ENCODE measurements at places on chromosomes 6 and 20.

DNA sequence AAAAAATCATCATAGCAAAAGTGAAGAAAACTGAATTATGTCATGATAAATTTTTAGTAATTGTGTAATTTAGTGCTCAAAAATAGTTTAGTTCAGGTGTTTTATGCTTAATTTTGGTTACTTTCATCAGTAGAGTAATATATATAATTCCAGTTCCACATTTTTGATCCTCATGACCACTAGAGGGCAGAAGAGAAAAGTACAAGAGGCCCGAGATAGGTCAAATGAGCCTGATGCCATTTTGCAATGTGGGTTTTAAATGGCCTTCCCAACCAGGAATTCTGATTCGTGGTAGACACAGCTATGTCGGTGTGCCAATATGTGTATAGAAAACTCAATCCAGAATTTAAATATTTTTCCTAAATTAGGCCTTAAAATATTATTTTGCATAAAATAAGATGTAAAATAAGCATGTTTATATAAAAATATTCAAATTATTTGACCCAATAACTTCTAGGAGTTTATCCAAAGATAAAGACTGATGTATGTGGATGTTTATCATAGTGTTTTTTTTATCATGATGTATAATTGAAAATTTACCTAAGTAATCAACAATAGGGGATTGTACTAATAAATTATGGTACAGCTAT lies 159.7 kb upstream of the RPS6KA2 start:
- peak; percentile 14 for DNase-seq

GRCh38 chr20:52191132-52191915 lies at the start of gene ZFP64:
Gene ZFP64, minus strand, starts transcription at chr20:52191779. Its CDS starts 143 bp downstream, at chr20:52191636.
- peak; percentile 17 for DNase-seq

- no peak for DNase-seq
These were observed 442.5 kb upstream of the ID4 start for GRCh38 chr6:19394687-19395086.

DNA sequence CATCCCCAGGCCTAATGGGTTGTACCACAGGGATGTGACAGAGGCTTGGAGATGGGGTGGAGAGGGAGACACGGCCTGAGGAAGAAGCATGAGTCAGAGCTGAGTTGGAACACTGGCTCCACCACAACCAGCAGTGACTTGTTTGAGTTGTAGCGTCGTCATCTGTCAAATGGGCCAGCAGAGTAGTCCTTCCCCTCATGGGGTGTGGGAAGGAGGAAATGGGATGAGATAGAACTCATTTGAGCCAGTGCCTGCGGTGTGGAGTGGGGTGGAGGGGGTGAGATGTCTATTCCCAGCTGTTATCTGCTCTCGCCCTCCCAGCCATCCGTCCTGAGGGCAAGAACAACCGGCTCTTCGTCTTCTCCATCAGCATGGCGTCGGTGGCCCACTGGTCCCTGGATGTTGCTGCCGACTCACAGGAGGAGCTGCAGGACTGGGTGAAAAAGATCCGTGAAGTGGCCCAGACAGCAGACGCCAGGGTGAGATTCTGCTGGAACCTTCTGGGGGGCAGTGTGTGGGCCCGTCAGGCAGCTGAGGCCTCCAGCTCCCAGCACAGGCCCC lies 32.5 kb downstream of the PLCG1 start:
- DNase-seq = no peak

GRCh38 chr6:45704056-45704800 lies 311.4 kb downstream of the CLIC5 start:
- no peak for DNase-seq

- DNase-seq = peak; percentile 19
These were observed 14.7 kb downstream of the KCNQ2 start for GRCh38 chr20:63457737-63458136.

- DNase-seq = no peak
These were observed 267.7 kb upstream of the RNF24 start for GRCh38 chr20:4283016-4283415.

- no peak for DNase-seq
These were observed 314.3 kb upstream of the SUPT3H start for GRCh38 chr6:45692021-45692420.

DNA sequence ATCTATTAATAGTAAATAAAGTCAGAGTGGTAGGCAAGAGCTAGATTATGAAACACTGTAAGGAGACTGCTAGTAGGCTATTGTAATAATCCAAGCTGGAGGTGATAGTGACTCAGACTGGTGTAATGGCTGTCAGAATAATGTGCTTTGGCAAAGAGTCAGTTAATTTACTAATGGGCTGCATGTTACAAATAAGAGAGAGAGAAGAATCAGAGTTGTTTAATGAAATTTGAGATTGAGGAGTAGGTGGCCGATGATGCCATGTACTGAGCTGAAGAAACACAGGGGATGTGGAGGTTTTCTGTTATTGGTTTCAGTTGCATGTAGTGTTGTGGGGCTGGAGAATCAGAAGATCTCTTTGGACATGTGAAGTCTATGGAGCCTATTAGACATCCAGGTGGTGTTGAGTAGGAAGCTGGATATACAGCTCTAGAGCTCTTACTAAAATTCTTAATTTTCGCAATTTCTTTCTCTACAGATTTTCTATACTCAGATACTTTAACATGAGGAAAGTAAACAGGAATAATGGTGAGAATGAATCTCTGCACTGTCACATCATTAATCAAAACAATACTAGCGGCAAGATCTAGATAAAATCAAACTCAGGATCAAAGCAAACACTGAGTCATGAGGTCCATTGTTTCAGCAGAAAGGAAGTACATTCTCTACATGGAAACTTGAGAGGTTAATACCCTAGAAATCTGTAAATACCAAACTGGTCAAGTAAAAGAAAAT lies 167.7 kb downstream of the SIM1 start:
- no peak for DNase-seq

GRCh38 chr20:14488212-14488611 lies 150.8 kb upstream of the FLRT3 start:
- DNase-seq = no peak

DNA sequence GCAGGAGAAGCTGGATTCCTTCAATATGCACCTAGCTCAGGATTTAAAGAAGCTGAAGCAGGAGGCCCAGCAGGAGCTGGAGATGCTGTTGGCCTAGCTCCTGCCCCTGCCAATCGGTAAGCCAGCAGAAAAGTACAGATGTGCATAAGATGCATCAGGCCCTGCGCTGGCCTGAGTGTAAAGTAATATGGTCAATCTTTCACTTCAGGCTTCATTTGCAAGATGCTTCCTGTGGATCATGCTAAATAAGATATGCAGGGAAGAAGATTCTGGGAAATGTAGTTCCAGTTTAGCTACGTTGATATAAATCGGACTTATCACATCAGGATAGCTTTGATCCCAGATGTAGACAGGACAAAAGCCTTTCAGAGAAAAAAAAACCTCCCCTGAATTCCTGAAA lies 100.3 kb downstream of the GJA1 start:
- DNase-seq = no peak

GRCh38 chr6:155155787-155156447 lies 107.9 kb upstream of the CLDN20 start:
- no peak for DNase-seq

DNA sequence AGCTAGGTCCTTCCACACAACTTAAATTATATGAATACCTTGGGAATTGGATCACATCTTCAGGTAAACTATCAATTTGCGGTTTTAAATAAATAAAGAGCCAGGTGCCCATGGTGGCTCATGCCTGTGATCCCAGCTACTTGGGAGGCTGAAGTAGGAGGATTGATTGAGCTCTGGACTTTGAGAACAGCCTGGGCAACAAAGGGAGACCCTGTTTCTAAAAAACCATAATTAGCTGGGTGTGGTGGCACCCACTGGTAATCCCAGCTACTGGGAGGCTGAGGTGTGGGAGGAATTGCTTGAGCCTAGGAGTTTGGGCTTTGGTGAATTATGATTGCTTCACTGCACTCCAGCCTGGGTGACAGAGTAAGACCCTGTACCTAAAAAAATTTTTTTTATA lies 3.4 kb downstream of the GMNN start:
- DNase-seq = no peak
